NAMALWA (cell line): ENCODE measurements at places on chromosomes 1 and 21.

- no peak for DNase-seq
These were observed 58.7 kb upstream of the ABCG1 start for GRCh38 chr21:42160111-42160721.

DNA sequence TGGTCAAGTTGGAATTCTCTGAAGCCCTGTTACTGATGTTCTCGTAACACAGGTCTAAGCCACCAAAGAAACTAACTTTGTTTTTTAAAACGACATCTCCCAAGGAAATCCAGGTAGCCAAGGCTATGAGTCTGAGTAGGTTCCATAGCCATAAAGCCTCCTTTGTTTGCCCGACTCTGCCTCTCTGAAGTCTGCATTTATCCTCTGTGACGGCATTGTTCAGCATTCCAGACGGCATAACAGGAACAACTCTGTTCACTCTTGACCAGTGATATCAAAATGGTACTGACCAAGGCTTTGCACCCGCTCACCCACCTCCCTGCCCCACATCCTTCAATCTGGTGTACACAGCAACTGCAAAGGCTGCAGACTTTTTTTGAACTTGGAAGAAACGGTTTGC, 14.8 kb downstream of the URB1 start:
- DNase-seq, result no peak

- no peak for DNase-seq
These were observed 57.6 kb upstream of the SAMD11 start for GRCh38 chr1:866095-866494.

DNA sequence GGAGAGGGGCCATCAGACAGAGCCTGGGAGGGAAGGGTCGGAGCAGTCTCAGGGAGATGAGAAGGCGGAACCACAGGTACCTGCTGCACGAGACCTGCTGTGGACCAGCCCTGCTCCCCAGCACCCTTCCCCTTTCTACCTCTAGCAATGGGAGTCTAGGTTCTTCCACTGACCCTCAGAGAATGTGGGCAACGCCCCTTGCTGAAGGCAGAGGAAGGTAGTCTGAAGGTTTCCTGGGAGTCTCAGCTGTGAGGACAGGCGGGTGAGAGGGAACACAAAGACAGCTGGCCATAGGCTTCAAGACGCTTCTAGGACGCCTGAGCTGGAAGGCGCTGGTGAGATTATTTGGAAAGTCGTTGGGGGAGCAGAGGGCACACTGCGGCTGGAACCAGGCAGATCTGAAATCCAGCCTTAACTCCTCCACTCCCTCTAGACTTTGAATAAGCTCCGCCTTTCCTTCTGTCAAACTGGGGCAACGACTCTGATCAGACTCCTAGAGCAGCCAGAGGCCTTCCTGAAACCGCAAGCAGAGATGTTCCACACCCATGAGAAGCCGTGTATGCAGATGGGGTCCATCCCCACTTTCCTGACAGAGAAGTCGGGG, 18.1 kb downstream of the SLC45A3 start:
- no peak for DNase-seq

DNA sequence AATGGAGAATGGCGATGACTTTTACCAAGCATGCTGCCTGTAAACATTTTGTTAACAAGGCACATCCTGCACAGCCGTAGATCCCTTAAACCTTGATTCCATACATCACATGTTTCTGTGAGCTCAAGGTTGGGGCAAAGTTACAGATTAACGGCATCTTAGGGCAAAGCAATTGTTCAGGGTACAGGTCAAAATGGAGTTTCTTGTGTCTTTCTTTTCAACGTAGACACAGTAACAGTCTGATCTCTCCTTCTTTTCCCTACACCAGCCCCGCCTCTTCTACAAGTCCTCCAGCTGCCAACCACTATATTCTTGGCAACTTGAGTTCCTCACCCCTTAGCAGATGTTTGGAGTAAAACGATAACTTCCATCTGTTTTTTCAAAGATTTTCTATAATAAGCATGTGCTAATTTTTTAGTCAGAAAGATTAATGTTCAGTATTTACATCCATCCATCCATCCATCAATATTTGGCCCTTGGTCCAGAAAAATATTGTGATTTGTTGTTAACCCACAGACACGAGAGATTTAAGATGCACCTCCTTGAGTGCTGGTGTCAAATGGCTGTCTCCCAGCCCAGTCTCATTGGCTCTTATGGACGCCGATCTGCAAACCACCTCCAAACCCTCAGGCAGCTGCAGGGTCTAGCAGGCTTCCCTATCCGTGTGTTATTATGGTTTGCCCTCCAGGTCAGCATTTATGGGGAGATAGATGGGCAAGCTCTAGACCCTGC, 3.8 kb downstream of the DNALI1 start:
- DNase-seq, result no peak

DNA sequence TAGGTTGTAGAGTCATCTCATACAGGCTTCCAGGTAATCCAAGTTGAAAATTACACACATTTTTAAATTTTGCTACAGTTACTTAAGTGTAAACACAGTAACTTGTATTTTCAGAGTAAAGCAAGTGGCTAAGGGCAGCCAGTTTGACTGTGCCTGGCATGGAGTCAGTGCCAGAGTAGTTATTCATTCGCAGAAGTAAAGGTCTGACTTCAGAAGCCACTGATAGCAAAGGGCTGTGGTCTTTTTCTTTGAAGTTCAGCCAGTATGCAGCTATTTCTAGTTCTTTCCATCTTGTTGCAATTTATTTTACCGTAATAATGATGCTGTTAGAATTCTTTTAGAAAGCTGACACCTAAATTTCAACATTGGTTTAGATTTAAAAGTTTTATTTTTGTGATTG, 9.4 kb downstream of the TMEM50A start:
- no peak for DNase-seq
